ENCODE measurements at places on chromosomes 12 and 14. TPM values are rescaled to one million over a fixed set of nuclear protein-coding genes. Genes with fewer than 3 reads are reported as not detected.

TSHR gene
- not detected for total RNA-seq

RAD9B gene
- 1.8 TPM for total RNA-seq

GARIN6 gene
- total RNA-seq, result not detected

PAH gene
- not detected for total RNA-seq

UNC79 gene
- 0.02 TPM for total RNA-seq

NEDD8 gene
- total RNA-seq, result 205 TPM

MYL2 gene
- total RNA-seq, result not detected

CMA1 gene
- total RNA-seq, result not detected

TUBA1A gene
- total RNA-seq, result 91.0 TPM

THTPA gene
- 13.5 TPM for total RNA-seq

TMTC2 gene
- 3.3 TPM for total RNA-seq

SYNDIG1L gene
- not detected for total RNA-seq

TSPAN19 gene
- not detected for total RNA-seq

ARHGEF25 gene
- 0.84 TPM for total RNA-seq

KRT86 gene
- 0.18 TPM for total RNA-seq

SERPINA9 gene
- not detected for total RNA-seq

MARK3 gene
- total RNA-seq, result 88.5 TPM

EIF2S1 gene
- total RNA-seq, result 145 TPM

MIP gene
- not detected for total RNA-seq

FGF6 gene
- total RNA-seq, result not detected

USP44 gene
- total RNA-seq, result 11.1 TPM

BDKRB2 gene
- total RNA-seq, result not detected

PTGER2 gene
- total RNA-seq, result 97.6 TPM

AGAP2 gene
- total RNA-seq, result 72.7 TPM

E2F7 gene
- 20.2 TPM for total RNA-seq

PLCZ1 gene
- not detected for total RNA-seq

IL23A gene
- total RNA-seq, result 12.4 TPM

SLC38A4 gene
- total RNA-seq, result not detected

PLA2G1B gene
- not detected for total RNA-seq

AVPR1A gene
- not detected for total RNA-seq

LBHD2 gene
- not detected for total RNA-seq

CFL2 gene
- 6.9 TPM for total RNA-seq

NCAPD2 gene
- 200 TPM for total RNA-seq

DRAM1 gene
- 5.4 TPM for total RNA-seq
